ENCODE measurements at places on chromosomes 11 and 22.

DNA sequence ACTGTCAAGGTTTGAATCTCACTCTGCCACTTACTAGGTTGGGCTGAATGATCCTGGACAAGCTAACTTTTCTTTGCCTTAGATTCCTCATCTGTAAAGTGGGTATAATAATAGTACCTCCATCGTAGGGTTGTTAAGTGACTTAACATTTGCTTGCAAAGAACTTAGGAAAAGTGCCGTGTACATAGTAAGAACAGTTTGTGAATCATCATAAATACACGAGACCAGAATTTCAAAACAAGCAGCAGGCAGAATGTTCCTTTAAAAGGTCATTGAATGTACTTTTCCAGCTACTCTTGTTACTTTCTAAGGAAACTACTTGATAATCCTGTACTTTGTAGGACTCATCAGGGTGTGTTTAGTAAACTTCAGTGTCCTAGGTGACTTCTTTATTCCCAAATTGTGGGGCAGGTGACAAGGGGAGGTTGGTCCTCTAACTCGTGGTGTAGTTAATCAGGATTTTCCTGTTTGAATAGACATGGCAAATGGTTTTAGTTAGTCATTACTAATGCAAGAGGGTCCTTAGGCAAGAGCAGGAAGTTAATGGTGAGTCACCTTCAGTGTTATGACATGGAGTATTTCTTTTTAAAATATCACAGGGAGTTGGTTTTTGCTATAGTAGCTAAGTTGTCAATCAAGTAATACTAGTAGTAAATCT is 67.9 kb downstream of the YAP1 start:
- DNase-seq, result no peak

- no peak for DNase-seq
Measured at GRCh38 chr11:62588966-62589637, 2.2 kb downstream of the TUT1 start.

DNA sequence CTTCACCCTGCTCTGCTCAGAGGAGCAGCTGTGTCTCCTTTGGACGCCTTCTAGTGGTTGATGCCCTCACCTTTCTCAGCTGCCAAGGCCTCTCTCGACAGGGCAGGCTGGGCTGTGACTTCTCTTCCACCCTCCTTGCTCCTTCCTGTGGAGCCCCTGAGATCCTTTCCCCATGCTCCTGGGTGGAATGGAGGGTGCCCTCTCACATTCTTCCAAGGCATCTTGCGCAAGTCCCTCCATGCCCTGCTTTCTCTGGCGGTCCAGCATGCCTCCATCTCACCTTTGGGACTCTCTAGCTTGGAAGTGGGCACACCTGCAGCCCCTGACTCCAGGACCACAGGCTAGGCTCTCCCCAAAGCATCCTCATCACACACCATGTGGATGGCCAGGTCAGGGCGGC is 68.9 kb downstream of the BMAL1 start:
- DNase-seq, result no peak

GRCh38 chr11:79314906-79315689 is 125.7 kb downstream of the TENM4 start:
- DNase-seq, result no peak

DNA sequence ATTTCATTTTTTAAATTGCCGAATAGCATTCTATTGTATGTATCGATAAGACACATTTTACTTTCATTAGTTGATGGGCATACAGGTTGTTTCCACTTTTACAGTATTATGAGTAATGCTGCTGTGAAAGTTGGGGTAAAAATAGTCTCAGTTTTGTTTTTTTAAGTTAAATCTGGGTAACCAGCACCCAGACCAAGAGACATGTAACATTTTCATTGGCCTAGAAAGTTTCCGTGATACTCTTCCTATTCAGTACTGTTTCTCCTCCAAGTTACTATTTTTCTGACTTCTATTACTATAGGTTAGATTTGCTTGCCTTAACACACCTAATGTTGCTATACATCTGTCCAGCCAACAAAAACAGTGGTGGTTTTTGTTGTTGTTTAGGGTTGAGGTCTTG is 12.3 kb downstream of the IPO7 start:
- no peak for DNase-seq

DNA sequence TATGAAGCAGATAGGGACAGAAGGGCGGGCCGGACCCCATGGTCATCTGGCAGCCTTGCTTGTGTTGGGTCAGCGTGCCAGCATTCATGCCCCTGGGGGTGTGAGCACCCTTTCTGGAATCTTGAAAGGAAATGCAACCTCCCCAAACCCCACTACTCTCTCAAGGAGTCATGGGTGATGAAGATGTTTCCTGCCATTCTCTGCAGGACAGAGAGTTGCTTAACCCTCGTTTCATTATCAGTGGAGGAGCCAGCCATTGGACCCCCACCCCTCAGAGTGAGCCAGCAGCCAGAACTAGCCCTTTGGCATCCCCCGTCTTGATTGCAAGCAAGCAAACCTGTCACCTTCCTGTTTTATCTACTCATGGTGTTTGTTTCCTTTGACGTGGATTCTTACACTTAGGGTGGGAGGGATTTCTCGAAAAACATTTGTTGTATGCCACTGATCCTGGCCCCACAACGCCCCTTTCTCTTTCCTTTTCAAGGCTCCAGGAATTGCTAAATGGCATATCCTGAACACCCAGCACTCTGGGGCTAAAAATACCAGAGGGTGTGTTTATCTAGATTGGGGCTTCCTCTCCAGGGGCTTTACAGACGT is 258.3 kb downstream of the ETS1 start:
- no peak for DNase-seq

DNA sequence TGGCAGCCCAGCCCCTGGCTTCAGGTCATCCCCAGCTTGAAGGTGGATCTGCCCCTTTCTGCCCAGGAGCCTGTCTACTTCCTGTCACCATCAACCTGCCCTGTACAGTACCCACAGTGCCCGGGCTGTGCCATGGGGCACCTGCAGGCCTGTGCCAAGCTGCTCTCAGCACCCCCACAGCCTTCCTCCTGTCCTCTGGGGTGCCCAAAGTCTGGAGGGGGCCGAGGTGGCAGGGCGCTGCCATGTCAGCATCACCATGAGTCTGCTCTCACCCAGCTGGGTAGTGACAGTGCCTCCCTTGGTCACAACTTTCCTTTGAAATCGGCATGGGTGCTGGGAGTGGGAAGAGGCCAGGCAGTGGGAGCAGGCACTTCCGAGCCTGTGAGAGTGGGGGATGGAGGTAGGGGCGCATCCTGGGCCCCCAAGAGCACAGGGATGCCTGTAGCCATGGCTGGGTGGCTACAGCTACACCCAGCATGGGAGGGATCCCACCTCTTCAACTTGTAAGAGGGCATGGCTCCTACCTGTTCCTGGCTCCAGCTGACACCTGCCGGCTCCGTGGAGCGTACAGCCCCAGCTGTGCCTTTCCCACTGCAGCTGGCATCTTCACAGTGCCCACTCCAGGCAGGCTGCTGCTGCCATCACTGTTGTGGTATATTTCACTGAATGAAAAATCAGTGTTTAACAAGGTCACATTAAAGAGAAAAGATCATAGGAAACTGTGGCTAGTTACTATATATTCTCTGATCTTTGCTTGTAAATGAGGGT is 42.9 kb downstream of the RNF169 start:
- no peak for DNase-seq

DNA sequence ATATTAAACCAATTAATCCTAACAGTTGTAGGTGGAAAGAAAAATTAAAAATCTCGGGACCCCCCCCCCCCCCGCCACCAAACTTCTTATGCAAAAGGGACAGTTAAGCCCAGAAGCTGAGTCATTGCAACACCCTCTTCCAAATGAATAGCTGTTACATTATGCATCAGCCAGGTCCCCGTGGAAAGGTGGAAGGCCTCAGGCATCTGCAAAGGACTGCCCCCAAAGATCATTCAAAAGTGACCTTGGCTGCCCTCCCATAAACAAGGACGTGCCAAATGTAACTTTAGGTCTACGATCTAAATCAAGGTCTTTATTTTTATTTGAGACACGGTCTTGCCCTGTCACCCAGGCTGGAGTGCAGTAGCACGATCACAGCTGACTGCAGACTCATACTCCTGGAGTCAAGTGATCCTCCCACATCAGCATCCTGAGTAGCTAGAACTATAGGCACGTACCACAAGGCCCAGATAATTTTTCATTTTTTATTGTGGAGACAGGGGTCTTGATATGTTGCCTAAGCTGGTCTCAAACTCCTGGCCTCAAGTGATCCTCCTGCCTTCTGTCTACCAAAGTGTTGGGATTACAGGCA is 22.8 kb downstream of the SYN3 start:
- DNase-seq, result no peak

GRCh38 chr11:82863209-82863608 is 37.0 kb downstream of the PRCP start:
- no peak for DNase-seq

- DNase-seq, result no peak
Measured at GRCh38 chr11:128398517-128399250, 188.7 kb downstream of the ETS1 start.

Measured in globus pallidus (tissue), 1 donor.